ENCODE measurements at places on chromosomes 1 and 21.

GRCh38 chr21:34039678-34040382 lies 33.5 kb upstream of the MRPS6 start:
- no peak for DNase-seq

- DNase-seq, result no peak
Observed at GRCh38 chr1:167849666-167850065, 64.3 kb downstream of the ADCY10 start.

GRCh38 chr21:15301014-15301413 lies 236.2 kb upstream of the NRIP1 start:
- DNase-seq, result no peak

GRCh38 chr1:209645574-209646452 lies 6.4 kb downstream of the LAMB3 start:
- no peak for DNase-seq

- DNase-seq, result peak; percentile 29
Observed at GRCh38 chr1:202145068-202145743, 669 bp upstream of the ARL8A start.

DNA sequence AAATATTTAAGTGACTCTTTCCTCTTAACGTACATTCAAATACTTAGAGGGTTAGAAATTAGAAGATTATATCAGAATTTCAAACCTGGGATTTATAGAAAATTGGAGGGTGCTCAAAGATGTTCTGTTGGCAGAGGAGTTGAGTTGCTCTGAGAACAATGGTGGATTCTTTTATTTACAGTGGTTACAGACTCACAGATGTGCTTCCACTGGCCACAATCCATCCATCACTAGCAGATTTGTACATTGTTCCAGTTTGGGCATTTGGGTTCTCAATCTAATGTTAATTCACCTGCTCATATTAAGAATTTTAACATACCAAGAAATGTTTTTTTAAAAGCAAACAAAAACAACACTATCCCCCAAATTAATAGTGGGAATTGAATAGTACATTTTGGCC lies 23.5 kb downstream of the DNAJC6 start:
- no peak for DNase-seq

- no peak for DNase-seq
Observed at GRCh38 chr1:214277704-214278635, 3.0 kb upstream of the SMYD2 start.

DNA sequence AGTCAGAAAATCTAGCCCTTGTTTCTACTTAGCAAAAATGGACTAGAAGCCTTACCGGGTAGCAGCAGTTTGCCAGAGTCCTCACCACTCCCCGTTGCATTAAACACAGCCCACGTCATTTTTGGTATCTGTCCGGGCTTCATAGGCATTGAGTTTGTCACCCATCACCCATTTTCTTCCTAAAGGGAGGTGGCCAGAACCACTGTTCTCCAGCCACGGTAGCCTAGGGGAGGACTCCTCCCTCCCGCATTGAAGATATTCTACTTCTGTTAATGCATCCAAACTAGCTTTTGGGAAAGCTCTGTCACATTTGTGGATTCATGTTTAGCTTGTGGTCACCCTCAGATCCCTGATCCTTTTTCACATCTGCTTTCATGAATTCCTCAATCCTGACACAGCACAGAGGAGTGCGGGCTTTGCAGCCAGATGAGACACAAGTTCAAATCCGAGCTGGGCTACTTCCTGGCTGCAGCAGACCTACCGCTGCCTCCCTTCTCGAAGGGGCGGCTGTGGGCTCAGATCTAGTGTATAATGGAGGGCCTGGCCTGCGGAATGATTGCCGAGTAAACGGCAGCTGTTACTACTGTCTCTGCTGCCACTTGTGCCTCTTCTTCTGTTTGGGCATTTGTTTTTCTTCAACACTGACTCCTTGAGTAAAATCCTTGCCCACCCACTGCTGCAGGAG lies 63.2 kb upstream of the EFHD2 start:
- no peak for DNase-seq

GRCh38 chr1:219759095-219759494 lies 146.2 kb upstream of the ZC3H11B start:
- DNase-seq, result no peak

DNA sequence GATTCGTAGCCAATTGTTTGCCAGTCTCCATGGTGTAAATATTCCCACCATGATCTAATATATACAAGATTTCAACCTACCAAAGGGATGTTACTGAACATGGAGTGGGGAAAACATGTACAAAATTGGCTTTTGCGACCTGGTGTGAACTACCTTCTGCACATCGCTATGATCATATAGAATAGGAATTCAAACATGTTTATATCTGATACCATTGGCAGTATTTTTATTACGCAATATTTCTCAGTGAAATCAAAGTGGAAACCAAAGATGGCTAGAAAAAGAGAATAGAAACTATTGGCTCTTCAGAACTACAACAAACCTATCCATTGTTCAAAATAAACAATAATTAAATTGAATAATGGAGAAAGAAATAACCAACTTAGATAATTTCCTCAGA lies 285.1 kb downstream of the TPR start:
- DNase-seq, result no peak

DNA sequence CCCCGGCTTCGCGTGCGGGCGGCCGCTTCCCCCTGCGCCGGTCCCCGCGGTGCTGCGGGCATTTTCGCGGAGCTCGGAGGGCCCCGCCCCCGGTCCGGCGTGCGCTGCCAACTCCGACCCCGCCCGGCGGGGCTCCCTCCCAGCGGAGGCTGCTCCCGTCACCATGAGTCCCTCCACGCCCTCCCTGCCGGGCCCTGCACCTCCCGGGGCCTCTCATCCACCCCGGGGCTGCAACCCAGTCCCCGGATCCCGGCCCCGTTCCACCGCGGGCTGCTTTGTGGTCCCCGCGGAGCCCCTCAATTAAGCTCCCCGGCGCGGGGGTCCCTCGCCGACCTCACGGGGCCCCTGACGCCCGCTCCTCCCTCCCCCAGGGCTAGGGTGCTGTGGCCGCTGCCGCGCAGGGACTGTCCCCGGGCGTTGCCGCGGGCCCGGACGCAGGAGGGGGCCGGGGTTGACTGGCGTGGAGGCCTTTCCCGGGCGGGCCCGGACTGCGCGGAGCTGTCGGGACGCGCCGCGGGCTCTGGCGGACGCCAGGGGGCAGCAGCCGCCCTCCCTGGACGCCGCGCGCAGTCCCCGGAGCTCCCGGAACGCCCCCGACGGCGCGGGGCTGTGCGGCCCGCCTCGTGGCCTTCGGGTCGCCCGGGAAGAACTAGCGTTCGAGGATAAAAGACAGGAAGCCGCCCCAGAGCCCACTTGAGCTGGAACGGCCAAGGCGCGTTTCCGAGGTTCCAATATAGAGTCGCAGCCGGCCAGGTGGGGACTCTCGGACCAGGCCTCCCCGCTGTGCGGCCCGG lies 159.2 kb downstream of the RUNX1 start:
- DNase-seq, result peak; percentile 76

DNA sequence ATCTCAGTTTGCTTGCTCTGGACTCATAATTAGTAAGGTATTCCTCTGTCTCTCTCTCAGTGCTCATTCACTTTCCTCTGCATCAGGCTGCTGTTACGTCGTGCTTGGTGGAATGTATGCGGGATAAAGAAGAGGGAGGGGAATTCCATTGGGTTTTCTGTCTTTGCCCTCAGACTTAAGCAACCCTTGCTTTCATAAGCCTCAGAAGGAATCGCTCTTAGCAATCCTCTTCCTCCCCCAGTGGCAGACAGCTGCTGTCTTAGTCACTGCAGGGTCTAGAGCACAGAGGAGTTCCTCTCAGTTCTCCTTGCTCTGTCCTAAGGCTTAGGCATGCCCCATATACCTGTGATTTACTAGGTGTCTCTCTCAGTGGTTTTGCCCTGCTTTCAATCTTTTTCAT lies 19.1 kb upstream of the NTMT2 start:
- no peak for DNase-seq

- DNase-seq, result no peak
Observed at GRCh38 chr1:157304271-157304670, 166.1 kb upstream of the ETV3 start.

GRCh38 chr1:71885171-71885570 lies 397.2 kb downstream of the NEGR1 start:
- DNase-seq, result no peak

- no peak for DNase-seq
Observed at GRCh38 chr1:210455840-210456603, 127.3 kb downstream of the HHAT start.

- DNase-seq, result no peak
Observed at GRCh38 chr1:45442272-45442671, 48.7 kb downstream of the TESK2 start.

DNA sequence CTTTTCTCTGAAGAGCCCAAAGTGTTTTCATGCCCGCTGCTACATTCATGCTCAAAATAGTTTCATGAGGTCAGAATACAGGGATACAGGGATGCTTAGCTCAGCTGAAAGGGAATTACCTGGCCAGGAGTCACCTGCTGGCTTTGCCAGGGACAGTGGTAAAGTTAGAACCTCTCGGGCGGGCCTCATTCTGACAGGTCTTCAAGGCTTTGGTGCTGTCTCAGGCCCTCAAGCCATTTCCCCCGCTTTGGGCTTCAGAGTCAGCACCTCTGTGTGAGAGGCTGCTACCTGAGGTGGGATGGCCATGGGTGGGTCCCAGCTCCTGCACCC lies 5.5 kb downstream of the RASSF5 start:
- no peak for DNase-seq

GRCh38 chr1:103170609-103171008 lies 62.3 kb upstream of the COL11A1 start:
- no peak for DNase-seq

DNA sequence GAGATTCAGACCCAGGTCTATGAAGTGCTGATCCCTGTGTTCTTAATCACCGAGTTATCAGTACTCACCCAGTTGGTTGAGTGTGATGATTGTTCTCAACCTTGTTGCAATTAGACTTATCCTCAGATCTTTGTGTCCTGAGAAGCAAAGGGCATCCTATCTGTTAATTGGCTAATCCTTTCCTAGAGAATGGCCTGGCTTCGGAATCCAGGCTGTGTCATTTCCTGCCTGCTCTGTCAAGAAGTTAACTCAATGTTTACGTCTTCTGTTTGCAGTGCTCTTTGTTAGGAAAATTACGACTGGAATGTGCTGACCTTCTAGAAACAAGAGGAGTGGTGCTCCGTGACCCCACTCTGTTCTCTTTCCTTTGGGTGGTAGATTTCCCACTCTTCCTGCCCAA lies 14.7 kb downstream of the GAS5 start:
- no peak for DNase-seq

DNA sequence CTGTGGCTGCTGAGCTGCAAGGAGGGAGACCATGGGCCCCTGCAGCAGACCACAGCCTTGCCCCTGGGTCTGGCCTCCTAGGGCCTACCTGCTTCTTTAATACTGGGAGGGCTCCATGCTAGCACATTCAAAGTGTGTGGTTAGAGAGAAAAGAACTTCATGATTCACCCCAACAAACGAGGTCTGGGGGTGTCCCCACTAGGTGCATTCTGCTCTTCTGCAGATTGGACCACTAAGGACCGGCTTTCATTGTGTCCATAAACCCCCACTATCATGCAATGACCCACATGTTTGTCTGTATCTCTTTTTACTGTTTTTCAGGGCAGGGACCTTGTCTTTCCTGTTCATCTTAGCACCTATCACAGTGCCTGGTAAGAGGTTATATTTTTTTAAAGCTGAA lies 185.4 kb downstream of the OMA1 start:
- no peak for DNase-seq

DNA sequence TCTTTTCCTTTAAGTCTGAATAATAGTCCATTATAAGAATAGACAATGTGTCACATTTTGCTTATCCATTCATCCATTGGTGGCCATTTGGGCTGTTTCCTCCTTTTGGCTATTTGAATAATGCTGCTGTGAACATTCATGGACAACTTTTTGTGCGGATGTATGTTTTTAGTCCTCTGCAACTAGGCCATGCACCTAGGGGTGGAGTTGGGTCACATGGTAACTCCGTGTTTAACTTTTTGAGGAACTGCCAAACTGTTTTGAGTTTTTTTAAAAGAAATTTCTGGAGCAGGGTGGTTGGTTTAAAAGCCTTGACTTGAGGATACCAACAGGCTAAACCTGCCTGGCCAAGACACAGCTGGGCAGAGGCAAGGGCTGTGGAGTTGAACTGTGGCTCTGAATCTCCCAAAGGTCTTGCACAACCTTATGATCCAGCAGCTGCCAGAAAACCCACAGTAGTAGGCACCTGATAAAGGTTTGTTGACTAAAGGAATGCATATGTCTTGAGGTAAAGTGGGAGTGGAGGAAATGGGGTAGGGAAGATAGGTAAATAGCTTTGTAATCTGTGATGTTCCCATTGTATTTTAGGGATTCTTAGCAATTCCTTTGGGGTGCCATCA lies 5.6 kb upstream of the RPTN start:
- DNase-seq, result no peak

DNA sequence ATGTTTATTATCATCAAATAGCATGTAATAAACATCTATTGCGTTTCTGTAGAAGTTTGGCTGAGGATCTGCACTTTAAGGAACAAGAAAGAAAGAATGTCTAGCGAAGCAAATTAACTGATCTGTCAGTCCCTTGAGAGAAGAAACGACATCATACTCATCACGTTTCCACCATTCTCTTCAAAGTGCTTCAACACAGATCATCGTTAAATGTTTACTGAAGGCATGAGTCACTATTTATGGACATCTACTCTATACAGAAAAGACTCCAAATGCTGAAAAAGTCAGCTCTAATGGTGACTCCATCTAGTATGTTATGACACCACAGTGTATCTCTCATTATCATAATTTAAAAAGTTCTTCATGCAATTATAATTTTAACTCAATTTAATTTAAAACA lies 369.1 kb downstream of the RGS7 start:
- no peak for DNase-seq

GRCh38 chr1:78165816-78166215 lies 120.0 kb downstream of the GIPC2 start:
- DNase-seq, result no peak

DNA sequence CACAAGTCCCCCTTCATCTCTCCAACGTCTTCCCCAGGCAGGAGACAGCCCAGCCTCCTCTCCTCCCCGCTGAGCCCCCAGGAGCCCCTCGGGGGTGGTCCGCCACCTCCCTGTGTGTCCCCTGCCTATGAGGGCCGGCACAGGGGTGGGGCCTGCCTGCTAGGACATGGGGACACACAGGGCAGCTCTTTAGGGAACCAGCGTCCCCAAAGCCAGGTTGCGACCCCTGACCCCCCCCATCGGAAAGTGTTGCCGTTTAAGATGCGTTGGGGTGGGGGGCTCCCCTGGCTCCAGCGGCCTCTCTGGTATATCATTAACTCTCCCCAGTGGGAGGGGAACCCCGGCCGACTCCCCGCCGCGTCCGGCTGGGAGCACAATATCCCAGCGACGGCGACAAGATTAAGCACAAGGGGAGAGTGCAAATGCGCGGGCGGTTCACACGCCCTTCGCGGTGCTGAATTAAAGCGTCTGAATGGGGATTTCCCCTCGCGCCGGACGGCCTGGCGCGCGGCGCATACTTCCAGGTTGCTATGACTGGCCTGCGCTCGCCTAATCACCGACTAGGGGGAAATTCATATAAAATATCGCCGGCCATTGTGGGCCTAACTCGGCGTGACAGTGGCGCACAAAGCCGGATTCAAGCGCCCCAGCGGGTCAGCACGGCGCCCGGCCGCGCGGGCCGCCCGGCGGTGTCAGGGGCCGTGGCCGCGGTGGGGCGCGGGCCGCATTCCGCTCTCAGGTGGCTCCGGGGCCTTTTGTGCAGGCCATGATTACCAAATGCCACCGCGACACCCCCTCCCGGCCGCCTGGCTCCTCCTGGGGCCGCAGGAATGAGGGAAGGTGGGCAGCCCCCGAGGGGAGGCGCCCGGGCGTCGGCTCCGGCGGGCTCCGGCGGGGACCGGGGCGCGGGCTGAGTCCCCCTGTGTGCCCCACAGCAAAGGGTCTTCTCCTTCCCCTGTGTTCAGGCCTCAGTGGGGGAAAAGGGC lies 30.9 kb downstream of the WNT3A start:
- peak; percentile 32 for DNase-seq

GRCh38 chr1:73516451-73516850 lies 681.5 kb downstream of the LRRIQ3 start:
- no peak for DNase-seq

- no peak for DNase-seq
Observed at GRCh38 chr1:50123071-50123470, 14.4 kb downstream of the ELAVL4 start.

Measured in stimulated activated CD4-positive, alpha-beta T cell treated with anti-CD3 and anti-CD28 coated beads, Interleukin-12 subunit alpha, Interleukin-12 subunit beta, amount 100 ng/mL, for 48 hours (primary cell).